ENCODE measurements at places on chromosomes 2 and 18.
A peak's percentile ranks its signal among the peaks of the same experiment; 100 is the strongest.

- no peak for DNase-seq
These were observed 126.6 kb downstream of the LRATD1 start for GRCh38 chr2:14759082-14759481.

DNA sequence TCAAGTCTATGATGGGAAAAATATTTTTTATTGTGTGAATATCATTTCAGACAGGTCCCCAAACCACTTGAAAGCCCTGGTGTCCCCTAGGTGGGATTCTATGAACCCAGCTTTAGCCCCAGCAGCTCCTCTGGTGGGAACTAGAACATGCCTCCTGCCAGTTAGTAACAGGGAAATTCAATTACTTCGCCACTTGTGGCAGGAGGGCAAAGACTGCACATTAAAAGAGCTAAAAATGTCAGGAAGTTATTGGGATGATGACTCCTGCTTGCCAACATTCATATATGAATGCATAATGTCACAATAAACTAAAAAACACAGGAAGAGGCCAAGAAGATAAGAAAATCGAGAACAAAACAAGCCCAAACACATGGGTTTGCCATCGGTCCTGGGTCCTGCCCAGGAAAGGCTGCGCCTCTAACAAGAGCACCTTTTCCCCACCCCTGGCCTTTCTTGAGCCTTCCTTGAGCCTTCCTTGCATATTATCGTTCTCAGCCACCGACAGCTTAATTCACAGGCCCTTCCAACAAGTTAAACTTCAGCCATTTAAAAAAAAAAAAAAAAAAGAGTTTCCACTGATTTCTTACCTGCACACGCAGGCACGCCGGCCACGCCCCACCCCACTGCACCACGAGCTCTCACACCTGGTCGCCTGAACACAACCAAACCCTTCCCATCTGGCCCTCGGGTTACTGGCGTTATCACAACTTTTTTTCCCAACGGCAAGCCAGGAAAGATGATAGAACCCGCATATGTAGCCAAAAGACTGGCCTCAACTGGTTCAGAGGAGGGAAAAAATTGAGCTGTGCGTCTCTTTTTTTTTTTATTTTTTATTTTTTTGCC, 23.4 kb downstream of the BCL11A start:
- DNase-seq, result no peak

- DNase-seq, result peak; percentile 13
These were observed 8.4 kb upstream of the IER3IP1 start for GRCh38 chr18:47184419-47185050.

DNA sequence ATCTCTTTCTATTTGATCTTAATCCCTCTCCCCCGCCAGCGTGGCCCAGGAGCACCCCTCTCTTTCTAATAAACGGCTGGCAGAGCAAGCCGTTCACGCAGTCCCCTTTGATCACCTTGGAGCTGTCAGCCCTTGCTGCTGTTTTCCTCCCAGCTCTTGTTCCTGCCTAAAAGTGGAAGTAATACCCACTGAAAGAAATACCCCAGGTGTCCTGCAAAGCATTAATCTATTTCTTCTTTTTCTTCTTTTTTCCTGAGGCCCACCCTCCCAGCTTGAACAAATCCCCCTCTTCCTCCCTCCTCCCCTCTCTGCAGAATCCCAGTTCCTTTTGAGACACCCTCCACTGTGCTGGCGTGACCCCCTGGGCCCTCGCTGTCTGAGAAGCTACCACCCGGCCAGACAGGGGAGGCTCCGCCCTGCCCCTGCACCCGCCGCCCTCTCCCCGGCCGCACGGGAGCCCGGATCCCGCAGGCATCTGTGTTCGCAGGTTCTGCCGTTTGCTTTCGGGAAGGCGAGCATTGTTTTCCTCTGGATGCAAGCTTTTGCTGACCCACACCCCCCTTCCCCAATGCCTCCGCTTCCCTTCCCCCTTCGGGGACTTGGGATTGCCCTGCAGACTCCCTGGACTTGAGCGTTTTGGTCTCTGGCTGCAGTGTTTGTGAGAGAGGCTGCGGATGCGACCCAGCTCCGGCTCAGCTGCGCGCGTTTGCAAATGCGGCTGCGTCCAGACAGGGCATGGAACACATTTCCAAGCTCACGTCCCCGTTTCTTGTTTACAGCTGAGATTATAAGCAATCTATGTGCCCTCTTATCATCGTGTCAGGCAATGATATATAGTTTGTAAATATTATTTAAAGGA, 631.5 kb downstream of the NYAP2 start:
- peak; percentile 69 for DNase-seq

DNA sequence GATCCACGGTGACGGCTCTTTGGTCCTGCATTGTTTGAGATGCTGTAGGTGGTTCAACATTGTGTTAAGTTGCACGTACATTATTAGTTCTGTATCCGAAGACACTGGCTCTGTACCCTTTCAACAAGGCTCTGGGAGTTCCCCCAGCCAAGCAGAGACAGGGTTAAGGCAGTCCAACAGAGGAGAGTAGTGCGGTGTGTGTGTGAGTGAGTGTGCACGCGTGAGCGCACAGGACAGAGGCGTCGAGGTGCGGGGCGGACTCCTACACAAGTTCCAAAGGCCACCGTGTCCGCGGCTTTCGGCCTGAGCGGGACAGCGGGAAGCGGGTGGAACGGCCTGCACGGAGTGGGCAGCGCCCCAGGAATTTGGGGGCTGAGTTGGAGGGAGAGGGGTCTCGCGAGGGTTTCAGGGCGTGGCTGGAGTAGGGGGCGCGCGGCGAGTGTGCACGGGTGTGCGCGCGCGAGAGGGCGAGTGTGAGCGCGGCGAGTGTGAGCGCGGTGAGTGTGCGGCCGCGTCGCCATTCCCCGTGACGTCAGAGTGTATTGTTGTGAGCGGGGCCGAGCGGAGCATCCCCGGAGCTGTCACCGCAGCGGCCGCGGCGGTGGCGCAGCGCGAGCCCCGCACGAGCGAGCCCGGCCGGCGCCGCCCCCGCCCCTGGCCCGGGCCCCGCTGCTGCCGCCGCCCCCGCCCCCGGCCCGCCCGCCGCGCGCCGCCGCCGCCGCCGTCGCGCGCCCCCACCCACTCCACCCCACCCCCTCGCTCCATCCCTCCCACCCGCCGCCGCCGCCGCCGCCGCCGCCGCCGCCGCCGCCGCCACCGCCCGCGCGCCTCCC, at the start of gene ASXL3:
ASXL3 (plus strand) TSS at position 535 of the 833 bp plus-strand sequence. CDS start 413 bp downstream, outside the sequence.
- no peak for DNase-seq

DNA sequence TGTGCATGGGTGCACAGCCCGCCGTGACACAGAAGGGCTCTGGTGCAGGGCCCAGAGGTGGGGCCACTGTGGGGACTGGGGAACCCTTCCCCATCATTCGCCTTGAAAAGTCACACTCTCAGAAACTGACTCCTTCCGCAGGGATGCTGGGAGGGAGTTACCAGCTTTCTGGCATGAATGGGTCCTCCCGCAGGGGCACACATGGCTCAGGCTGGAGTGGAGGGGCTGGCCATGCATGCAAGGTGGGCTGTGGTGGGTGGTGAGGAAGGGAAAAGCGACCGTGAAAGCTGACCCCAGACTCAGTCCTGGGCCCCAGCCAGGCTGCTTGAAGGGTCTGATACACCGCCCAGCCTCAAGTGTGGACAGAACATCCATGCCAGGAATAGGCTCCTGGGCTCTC, 201.1 kb downstream of the TNS1 start:
- no peak for DNase-seq

DNA sequence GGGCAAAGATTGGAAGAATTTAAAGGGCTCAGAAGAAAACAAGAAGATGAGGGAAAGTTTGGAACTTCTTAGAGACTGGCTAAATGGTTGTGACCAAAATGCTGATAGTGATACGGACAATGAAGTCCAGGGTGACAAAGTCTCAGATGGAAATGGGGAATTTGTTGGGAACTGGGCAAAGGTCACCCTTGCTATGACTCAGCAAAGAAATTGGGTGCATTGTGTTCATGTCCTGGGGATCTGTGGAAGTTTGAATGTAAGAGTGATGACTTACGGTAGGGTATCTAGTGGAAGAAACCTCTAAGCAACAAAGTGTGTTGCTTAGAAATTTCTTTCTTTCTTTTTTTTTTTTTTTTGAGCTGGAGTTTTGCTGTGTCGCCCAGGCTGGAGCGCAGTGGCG, 6.0 kb upstream of the IL1A start:
- no peak for DNase-seq

DNA sequence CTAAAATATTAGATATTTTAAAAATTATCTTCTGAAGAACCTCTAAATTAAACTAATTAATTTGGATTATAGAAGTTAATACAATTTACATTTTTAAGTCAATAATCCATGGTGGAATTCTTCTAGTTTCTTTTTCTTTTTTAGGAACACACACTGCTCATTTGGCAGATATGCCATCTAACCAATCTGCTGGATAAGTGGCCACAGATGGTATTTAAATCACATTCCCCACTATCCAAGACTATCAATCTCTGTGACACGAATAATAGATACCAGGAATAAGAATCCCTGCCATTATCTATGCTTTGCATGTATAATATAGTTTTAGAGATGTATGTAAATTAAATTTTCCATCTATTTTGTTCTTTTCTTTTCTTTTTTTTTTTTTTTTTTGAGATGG, 58.5 kb downstream of the CABYR start:
- DNase-seq, result no peak

- DNase-seq, result no peak
These were observed 71.8 kb upstream of the YWHAQ start for GRCh38 chr2:9702604-9703084.

GRCh38 chr18:11260961-11261461, 111.6 kb upstream of the PIEZO2 start:
- DNase-seq, result peak; percentile 39

GRCh38 chr2:99205491-99205890, 24.5 kb downstream of the MRPL30 start:
- DNase-seq, result no peak

- DNase-seq, result no peak
These were observed 156.3 kb downstream of the EPHA4 start for GRCh38 chr2:221415789-221416188.

- no peak for DNase-seq
These were observed 8.3 kb upstream of the TMEM247 start for GRCh38 chr2:46471019-46471583.

DNA sequence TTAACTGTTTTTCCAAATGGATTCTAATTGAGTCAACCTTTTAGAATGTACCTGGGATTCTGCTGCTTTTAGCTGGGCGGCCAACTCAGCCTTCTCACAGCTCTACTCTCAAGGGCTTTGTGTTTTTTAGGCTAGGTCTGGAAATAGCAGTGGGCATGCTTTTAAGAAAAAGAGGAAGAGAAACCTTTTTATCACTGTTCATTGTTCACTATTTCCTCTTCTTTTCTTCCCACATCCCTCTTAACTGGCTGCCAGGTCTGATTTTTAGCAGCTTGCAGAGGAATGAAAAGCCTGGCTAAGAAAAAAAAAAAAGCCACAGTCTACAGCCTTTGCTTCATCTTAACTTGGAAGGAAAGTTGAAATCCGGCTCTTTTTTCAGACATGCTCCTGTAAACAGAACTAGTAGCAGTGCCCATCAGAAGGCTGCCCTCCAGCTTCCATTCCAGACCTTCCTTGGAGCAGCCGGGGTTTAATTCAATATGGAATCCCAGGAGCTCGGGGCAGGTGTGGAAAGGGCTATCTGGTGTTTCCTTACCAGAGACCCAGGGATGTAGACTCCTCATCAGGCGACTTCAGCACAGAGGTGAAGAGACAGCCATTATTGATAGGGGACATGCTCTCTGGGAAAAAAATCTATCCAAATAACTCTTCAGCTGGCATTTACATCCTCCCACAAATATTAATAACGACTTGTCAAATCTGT, 230.7 kb downstream of the MYO3B start:
- DNase-seq, result no peak

- DNase-seq, result no peak
These were observed 71.7 kb upstream of the ASB18 start for GRCh38 chr2:236335696-236336574.

GRCh38 chr2:69437751-69438154, 518 bp upstream of the NFU1 start:
- no peak for DNase-seq

DNA sequence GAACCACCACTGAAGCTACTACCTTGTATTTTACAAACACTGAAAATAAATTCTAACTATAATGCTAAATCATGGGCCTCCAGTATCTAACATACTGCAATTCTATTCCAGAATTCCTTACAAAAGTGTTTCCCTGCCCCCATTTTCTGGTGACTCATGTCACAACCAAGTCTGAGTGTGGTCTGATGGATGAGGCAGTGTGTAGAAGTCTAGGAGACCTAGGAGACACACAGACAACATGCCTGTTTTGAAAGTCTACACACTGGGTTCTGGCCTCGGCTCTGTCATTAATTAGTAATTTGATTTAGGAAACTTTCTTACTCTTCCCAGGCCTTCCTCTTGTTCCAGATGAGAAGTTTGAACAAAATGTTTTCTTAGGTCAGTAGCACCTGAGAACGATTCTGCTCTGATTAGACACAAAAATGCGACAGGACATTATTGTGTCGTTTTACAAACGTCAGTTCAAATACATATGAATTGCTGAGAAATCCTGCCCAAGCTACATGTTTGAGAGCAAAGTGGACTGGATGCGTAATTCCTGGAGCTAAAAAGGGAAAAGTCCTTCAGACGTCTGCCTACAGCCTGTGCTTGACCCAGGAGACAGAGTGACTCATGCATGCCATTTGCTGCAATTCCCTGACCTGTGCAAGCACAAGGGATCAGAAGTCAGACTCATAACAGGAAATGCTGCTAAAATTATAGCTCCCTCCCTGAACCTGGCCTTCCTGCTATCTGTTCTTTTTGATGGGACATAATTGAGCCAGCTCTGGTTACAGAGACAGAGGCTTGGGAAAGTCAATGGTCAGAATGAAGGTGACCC, 494.4 kb downstream of the SOX11 start:
- peak; percentile 84 for DNase-seq

- no peak for DNase-seq
These were observed 31.7 kb downstream of the GPR39 start for GRCh38 chr2:132448331-132448730.

DNA sequence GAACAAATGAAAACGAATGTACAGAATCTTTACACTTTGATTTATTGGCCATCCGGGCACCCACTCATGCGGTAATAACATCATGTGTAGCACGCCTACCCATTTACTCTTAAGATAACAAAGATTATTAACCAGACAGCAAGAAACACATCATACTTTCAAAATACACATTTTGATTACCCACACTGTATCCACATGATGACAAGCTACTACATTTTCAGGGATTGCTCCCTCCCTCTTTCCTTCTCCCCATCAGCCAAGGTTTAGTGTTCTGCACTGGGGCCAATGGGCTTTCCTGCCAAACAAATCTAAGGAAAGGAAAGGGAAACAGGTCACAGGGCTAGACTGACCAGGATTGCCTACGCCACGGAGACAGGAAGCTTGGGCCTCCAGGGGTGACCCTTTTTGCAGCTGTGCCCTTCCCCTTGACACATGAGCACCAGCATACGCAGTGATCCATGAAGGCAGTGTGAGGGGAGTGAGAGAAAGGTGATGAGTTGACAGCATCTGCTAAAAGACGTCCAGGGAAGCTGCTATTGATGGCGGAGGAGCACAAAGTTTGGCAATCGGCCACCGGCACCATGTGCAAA, 76.5 kb downstream of the ZNF521 start:
- DNase-seq, result peak; percentile 65

DNA sequence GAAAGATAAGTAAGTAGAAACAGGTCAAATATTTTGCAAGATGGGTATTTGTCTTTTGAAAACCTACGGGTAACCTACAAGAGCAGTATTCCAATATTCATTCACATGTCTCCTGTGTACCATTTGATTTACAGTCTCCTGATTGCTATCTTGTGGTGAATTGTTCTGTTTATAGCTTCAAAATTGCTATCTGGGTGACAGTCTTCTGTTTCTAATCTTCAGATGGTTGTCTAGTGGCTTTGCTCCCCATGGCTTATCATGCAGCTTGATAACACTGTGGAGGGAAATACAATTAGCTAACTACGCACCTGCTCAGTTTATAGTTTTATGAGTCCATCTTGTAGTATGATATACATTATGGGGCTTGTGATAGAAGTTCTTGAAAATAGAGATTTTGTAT, 816.8 kb downstream of the CPS1 start:
- no peak for DNase-seq

GRCh38 chr2:20456636-20457426, 10.0 kb downstream of the RHOB start:
- no peak for DNase-seq
